Right forelimb (tissue), 1 donor: ENCODE measurements at places on chromosomes 7 and 10.

DNA sequence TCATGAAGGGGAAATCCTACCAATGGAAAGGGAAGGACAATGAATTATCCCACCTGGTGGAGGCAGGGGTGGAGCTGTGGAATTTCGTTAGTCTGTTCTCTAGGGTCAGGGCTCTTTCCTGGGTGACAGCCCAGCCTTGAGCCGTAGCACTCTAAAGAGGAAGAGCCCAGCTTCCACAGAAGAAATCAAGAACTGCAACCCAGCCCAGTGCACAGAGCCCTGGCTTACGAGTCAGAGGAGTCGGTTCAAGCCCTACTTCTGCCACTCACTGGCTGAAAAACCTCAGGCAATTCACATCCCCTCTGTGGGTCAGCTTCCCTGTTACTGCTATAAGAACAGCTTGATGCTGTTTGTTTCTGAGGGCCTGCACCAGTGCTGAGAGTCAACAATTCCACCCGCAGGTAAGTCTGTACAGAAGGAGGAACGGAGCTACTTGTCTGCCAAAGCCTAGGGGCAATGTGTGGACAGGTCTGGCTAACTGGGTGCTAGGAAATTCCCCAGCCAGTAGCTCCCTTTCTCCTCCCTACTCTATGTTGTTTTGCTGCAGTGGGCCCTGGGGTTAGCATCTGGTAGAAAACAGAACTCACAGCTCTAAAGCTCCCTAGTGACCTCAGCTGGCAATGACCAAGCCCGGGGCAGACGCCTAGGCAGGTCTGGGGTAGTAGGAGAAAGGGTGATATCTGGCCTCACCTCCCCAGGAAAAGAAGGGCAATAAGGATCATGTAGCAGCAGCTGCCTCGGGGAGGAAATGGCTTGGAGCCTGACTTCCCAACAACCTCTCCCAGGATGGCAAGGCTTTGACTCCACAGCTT lies 3.3 kb downstream of the AVPI1 start:
- DNase-seq = no peak

DNA sequence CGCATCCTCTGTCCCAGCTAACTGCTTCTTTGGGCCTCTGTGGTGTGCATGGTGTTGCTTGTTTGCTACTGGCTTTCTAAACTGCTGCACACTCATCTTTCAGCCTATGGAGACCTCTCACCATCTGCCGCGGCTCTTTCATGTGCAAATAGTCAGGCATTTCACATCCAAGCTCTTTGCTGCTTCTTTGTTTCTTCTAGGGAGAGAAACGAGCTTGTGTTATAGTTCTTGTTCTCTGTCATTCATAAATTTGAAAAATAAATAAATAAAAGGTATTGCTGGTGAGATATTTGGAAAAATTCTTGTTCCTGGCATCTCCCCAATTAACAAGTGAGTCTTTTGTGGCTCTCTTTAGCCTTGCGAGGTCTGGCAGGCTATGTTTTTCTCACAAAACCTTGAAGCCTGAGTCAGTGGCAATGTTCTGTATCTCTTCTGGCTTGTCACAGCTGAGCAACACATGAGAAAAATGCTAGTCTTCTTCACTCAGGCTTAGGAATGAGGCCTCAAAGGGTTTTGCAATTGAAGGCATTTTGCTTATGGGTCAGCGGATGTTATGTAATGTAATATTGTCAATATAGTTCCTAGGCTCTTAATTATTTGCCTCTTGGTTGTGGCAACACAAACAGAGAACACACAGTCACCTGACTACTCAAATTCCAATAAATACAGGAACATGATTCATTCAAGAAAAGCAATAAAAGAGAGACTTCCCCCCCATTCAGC lies 274.0 kb downstream of the FRMD4A start:
- no peak for DNase-seq

DNA sequence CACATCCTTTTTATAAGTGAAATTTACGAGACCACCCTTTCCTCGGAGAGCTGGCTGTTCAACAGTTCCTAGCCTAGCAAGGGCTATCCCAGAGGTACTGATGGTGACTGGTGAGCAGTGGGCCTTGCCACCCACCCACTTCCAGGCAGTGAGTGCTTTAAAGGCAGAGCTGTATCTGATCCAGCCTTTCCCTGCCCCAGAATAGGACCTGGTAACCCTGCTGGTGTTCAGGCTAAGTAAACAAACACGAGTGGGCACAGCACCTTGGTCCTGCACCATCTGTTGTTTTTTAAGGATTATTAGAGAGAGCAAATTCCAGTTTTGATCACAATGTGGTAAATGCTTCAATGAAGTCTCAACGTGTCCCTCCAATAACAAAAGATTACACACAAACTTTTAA lies 75.7 kb downstream of the COBL start:
- no peak for DNase-seq

- DNase-seq = no peak
Measured at GRCh38 chr7:45623740-45624391, 49.7 kb downstream of the ADCY1 start.

DNA sequence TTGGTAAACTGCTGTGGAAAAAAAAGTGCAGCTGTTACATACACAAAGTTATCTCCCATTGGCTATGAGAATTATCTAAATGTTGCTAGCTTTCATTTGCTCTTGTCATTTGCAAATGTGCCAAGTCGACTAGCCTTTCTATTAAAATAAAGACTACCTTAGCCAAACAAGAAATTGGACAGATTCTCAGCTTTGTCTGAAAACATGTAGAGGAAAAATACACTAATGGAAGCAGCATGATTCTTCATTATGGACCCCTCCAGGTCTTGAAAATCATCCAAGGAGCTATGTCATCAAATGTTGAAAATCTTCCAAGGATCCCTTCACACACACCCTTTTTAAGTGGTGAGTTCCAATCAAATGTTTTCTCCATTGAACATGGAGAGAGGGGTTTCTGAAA lies 237.7 kb downstream of the ETV1 start:
- no peak for DNase-seq

- no peak for DNase-seq
Measured at GRCh38 chr10:56745490-56745889, 384.4 kb upstream of the ZWINT start.

DNA sequence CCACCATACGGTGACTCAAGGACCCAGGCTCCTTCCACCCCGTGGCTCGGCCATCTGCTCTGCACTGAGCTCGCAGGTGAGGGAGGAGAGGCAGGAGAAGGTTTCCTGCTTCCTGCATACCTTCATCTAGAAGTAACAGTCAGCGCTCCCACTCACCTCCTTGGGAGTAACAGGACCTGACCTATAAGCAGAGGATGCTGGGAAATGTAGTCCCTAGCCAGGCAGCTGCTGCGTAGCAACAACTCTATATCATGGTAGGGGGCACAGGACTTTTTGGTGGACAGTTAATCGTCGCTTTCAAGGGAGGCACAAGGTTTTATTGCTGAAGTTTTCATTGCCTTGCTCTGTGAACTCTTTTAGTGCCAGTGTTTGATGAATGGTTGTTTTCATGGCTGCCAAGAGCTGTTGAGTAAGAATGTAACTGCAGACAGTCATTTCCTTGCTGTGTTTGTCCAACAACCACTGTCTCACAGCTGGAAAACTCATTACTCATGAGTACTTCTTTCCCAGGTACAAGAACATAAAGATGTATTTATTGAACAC lies 10.2 kb upstream of the ZFYVE27 start:
- no peak for DNase-seq

DNA sequence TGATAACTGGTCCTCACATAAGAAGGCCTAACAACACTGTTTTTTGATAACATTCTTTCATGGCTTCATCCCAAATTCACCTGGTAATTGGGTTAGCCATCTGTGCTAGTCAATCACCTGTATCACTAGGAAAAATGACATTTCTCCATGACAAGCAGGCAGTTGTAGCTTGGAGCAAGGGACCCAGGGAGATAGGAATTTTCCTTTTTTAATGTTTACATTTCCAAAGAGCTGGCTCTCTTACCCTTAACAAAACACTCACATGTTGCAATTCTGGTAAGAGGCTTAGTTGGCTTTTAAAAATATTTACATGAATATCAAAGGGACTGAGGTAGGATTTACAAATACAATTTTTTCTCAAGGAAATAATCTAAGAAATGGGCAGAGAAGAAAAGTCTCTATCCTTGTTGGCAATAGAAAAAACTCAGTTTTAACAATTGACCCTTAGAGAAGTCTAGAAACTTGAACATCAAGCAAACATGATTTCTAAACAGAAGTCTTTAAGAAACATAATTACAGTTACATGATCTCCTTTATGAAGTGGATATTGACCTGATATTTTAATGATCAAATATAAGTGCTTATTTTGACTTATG lies 16.1 kb upstream of the AKR1C1 start:
- DNase-seq = no peak

GRCh38 chr7:25495342-25496250 lies 267.3 kb upstream of the NPVF start:
- no peak for DNase-seq

- DNase-seq = no peak
Measured at GRCh38 chr7:5567790-5568189, 144.2 kb upstream of the TNRC18 start.

GRCh38 chr10:110352930-110353243 lies 48.2 kb upstream of the SMNDC1 start:
- DNase-seq = no peak
